ENCODE measurements at places on chromosomes 7 and 10. TPM values are rescaled to one million over a fixed set of nuclear protein-coding genes. Genes with fewer than 3 reads are reported as not detected.

GRCh38 chr7:41877118-41877517 lies 174.2 kb upstream of the INHBA start:
- no peak for DNase-seq

Gene CLEC5A
- 0.66 TPM for total RNA-seq

DNA sequence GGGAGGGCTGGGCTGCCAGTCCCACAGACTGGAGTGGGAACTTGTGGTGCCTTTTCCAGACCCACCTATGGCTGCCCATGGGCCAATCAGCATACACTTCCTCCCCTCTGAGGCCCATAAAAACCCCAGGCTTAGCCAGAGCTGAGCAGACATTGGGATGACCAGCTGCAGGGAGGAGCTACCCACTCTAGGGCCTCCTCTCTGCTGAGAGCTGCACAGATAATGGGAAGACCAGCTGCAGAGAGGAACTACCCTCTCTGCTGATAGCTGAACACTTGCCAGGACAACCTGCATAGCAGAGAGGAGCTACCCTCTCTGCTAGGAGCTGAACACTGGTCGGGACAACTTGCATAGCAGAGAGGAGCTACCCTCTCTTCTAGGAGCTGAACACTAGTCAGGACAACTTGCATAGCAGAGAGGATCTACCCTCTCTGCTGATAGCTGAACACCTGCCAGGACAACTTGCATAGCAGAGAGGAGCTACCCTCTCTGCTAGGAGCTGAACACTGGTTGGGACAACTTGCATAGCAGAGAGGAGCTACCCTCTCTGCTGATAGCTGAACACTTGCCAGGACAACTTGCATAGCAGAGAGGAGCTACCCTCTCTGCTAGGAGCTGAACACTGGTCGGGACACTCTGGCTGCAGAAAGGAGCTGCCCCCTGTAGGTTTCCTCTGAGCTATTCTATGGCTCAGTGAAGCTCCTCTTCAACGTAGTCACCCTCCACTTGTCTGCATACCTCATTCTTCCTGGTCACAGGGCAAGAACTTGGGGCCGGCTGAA lies 88.3 kb upstream of the CACUL1 start:
- DNase-seq, result no peak

DNA sequence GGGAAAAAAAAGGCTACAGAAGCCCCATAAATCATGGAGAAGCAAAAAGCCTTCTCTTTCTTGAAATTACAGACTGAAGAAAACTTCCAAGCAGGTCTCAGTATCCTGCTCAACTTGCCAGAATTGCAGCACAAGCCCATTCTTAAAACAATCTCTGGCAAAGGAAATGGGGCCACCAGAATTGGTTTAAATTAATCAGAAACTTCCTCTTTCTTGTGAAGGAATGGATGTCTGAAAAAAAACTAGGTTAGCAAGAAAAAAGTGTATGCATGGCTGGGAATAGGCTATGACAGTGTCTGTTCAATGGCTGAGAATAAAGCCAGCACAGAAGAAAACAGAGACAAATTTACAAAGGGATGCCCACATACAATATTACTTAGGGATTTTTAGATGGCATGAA lies 59.1 kb downstream of the TFEC start:
- DNase-seq, result no peak

- DNase-seq, result no peak
These were observed 23.2 kb downstream of the DPCD start for GRCh38 chr10:101611096-101611905.

GRCh38 chr7:109003742-109004141 lies 434.1 kb downstream of the DNAJB9 start:
- DNase-seq, result no peak

- no peak for DNase-seq
These were observed 29.8 kb downstream of the CEP41 start for GRCh38 chr7:130410868-130411541.

DNA sequence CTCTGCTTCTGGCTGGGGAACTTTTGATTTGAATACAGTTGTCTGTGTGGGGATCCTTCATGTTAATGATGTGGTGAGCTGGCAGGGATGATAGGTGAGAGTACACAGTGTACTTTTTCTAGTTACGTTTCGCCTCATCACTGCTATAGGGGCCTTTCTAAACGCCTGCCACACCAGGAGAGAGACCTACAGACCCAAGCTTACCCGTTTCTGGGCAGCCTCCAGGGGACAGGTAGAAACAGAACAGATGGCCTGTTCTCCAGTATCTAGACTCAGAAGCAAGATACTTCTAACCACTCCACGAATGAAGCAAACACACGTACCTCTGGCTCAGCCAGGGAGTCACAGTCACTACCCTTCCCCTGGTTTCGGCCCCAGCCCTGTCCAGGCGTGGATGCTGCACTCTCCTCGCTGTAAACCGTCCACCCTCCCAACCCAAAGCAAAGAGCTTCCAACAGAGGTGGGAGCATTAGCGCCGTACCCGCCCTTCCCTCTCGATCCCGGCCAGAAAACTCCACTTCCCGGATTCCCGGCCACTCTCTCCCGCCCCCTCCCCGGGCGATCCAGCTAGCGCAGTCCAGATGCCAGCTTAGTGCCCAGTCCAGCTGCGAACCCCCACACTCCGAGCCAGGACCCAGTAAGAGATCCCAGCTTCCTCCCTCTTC lies 1.2 kb downstream of the CCDC6 start:
- no peak for DNase-seq

DNA sequence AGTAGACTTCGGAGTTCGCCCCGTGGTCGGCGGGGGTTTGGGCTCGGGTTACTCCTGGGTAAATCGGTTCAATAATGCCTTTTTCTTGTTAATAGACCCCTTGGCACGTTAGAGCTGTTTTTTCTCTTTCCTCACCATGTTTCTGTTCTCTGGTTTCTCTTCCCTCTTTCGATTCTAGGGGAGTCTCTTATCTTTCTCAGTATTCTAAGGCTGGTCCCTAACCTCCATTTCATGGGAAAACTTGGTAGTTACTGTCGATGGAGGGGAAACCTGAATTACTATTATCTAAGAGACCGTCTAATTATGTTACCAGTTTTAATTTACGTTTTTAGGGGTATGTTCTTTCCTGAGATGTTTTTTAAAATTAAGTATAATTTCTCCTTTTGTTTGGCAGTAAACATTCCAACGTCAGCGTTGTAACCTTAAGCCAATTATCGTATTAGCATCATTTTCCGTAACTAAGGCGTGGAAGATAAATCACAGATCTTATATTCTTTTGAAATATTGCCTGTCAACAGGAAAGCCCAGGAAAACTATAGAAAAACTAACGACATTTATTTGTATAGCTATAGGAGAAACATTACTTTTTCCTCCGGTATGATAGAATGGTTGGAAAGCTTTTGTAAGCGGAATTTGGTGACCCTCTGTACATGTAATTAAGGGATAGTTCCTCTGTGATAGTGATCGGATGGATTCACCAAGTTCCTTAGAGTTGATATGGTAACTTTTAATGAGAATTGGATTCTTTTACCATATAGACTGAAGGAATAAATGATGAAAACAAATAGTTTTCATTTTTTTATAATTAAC lies 847 bp downstream of the BTAF1 start:
- DNase-seq, result no peak

GRCh38 chr10:58464956-58465355 lies 47.7 kb upstream of the BICC1 start:
- DNase-seq, result no peak

Gene OR2A7
- total RNA-seq, result 2.3 TPM

Gene TAS2R5
- 0.58 TPM for total RNA-seq

GRCh38 chr7:134134004-134134403 lies 6.9 kb downstream of the LRGUK start:
- DNase-seq, result no peak

Gene CDC14C
- total RNA-seq, result not detected

DNA sequence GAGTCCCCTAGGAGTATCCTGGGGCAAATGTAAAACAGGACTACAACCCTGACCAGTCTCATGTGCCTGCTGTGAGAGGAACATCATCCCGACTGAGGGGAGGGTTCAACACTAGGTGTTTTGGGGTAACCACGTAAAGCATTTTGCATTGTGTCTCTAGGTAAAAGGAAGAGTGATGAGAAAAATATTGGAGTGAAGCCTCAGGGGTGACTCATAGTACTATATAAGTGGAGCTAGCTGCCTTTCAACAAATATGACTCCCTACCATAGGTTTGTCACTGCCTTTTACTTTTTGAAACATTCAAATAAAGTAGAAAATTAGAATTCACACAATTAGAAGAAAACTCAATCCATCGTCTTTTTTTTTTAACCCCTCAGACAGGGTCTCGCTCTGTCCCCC lies 2.6 kb upstream of the CAMK2G start:
- DNase-seq, result no peak

DNA sequence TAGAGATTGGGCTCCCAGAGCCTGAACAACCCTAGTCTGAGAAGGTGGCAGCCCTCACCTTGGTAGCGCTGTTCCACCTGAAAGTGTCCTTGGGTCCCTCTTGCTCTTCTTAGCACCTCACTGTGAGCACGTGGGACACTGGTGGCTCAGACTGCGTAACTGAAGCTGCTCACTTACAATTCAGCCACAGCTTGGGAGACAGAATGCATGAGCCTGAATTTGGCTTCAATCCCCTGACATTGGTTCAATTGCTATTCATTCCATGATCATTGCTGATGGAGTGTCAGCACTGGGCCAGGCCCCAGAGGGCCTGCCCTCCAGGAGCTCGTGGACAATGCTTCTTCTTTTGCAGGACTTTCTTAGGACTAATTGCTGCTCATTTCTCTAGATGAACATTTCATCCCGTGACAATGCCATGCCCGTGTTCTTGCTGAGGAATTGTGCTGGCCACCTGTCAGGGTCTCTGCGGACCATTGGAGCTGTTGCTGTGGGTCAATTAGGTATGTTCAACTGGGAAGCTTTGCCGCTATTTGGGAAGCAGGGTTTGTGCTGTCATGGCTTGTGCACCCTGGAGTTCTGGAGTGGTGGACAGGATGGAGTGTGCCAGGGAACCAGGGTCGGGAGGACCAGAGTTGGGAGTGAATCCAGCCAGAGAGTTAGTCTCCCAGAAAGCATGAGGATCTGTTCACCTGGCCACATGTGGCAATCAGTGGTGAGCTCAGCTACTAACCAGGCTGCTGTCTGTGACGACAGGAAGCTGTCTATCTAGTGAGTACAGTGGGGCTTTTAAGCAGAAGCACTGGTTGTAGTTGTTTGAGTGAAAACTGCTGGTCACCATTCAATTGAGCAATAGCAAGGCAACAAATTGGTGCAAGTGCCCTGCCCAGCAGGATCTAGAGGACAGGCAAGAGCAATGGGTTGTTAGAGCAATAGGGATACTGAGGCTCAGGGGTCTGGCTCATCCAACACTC lies 105.1 kb downstream of the WDFY4 start:
- DNase-seq, result no peak

DNA sequence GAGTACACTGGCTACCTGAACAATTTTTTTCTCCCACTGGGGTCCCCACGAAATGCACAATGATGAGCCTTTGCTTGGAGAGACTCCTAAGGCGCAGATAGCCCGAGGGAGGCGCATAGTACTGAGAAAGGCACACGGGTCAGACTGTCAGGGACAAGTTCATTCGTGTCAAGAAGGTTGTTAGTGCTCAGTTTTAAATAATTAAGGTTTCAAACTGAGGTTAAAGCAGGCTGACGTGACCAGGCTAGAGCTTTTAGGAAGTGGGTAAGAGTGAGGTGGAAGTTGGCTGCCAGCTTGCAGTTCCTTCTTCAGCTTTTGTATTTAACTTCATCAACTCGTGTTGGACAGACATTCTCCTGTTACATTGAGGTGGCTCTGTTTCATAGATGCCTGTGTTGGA lies 31.6 kb downstream of the RBM33 start:
- no peak for DNase-seq

GRCh38 chr7:147478796-147479195 lies 1111.8 kb upstream of the C7orf33 start:
- no peak for DNase-seq

Gene MRPS24
- total RNA-seq, result 77.2 TPM

Gene NME8
- not detected for total RNA-seq

DNA sequence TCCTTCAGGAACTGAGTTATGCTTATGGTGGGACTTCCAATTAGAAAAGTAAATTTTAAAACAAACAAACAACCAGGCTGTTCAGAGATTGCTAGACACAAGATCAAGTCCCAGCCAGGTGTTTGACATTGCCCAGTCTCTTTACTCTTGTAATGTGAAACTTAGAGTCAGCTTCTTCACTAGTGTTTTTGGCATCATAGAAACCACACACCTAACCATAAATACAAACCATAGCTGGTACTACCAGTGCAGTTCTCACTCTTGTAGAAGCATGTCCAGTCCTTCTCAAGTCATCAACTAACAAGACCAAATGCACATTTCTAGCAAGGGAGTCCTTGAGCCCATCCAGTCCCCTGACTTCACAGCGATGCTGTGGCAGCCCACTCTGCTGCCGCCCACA lies 339.9 kb downstream of the GFRA1 start:
- DNase-seq, result no peak

DNA sequence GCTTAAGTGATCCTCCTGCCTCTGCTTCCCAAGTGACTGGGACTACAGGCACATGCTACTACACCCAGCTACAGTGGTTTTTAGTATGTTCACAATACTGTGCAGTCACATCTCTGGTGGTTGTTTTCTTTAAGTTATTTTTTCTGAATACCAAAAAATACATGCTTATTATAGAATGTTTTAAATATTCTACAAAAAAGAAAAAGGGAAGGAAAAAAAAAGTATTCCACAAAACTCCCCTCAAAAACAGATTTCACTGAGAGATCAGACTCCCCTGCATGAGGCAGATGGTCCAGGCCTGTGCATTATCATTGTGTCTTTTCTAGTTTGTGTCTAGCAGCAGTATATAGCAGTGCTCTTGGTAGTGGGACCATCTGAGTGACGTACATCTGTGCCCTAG lies 36.8 kb downstream of the OGDH start:
- DNase-seq, result no peak

Gene RRP12
- 14.6 TPM for total RNA-seq

DNA sequence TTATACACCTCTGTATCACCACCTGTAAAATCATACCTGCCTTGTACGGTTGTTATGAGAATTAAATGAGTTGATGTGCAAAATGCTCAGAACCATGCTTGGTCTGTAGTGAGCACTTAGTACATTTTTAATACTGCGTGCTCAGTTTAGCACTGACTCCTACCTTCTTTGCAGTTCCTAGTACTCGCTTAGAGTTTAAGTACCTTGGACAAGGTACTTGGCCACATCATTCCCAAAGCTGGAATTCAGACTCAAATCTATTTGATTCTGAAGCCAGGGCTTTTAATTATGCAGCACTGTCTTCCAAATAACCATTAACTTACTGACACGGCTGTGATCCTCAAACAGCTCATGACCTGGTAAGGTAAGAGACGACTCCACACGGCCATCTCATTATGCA lies 100.0 kb upstream of the AGK start:
- DNase-seq, result no peak
